ENCODE measurements at places on chromosomes 5 and 9.

- peak; percentile 58 for DNase-seq
Observed at GRCh38 chr5:891837-892393, 686 bp downstream of the BRD9 start.

DNA sequence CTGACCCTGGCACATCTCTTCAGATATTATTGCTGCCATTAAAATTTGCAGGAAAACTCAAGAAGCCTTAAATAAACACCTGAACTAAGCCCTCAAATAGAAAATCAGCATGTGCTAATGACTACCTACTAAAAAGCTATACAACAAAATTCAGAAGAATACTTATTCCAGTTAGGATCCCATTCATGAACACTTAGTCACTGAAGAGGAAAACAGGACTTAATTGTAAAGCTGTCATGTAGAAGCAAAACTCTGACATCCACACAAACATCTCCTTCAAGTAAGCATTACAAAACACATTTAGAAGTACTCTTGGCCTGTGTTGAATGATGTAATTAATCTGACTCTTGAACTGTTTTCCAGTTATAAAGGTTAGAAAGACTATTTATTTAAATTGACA, 19.9 kb downstream of the ELL2 start:
- no peak for DNase-seq

GRCh38 chr5:126499853-126500342, 76.7 kb downstream of the GRAMD2B start:
- no peak for DNase-seq

GRCh38 chr9:92965061-92965758, 17.9 kb downstream of the FGD3 start:
- no peak for DNase-seq

DNA sequence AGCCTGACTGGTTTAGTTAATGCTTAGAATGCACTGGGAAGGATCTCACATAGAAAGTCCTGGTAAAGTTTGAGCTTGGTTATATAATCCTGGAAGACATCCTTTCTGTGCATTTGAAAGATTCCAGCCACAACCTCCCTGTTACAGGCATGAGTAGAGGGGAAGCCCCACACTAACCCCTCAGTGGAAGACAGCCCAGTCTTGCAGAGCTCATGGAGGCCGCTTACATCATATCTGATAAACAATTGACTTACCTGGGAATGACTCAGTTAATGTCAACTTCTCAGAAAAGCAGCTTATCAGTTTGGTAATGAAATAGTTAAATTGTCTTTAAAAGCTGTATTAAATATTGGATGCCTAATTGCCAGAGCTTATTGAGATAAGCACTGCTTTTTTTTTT, 28.1 kb upstream of the PDE8B start:
- DNase-seq = no peak

- peak; percentile 28 for DNase-seq
Observed at GRCh38 chr5:156824800-156825199, 25.3 kb upstream of the PPP1R2B start.

DNA sequence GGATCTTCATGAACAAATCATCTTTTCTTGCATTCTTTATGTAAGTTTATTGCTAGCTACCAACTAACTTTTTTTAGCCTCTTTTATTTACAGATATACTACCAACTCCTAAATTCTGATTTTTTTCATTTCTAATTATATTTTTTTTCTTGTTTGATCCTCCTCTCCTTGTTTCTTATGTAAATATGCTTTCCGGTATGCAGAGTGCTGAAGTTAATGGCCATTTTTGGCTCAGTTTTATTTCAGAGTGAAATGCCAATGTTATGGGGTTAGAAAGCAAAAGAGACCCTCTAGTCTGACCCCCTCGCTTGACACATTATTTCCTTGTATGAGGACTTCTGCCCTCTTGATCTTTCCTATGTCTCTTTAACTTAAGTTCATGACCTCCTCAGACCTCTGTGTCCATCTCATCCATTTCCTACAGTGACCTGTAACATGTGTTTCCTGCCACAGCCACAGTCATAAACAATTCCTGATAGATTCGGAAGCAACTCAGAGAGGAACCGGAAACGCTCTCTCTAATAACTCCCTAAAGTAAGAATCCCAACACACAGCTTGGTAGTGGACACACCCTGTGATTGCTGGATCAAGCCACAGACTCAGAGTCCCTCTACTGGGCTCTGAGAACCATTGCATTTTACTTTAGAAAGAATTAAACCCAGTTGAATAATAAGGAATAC, 42.9 kb upstream of the AFAP1L1 start:
- peak; percentile 90 for DNase-seq

DNA sequence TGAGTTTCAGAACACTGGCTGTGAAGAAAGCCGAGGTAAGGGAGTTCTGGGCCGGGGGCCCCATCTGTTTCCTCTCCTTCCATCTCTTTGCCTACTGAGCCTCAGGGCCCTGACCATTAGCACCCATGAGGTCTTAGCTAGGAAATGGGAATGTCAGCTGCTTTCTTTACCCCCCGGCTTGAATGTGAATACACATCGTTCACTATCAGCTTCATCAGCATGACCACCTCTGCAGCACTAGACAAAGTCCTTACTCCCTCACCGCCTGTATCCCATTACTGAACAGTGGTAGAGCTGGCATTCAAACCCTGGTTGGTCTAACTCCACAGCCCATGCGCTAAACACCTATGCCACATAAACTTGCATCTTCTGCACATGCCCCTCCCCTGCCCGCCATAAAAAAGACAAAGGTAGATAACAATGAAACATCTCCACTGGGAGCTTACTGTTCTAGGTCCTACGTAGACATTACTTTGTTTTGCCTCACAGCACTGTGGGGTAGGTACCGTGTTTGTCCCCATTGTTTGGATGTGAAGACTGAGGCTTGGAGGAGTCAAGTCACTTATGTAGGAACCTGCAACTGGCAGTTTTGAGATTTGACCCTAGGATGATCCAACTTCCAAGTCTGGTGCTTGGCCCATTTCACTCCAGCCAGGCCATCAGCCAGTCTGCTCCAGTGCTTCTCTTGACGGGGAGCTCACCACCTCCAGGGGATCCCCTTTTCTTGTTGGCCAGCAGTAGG, 93.3 kb downstream of the AMBP start:
- no peak for DNase-seq

DNA sequence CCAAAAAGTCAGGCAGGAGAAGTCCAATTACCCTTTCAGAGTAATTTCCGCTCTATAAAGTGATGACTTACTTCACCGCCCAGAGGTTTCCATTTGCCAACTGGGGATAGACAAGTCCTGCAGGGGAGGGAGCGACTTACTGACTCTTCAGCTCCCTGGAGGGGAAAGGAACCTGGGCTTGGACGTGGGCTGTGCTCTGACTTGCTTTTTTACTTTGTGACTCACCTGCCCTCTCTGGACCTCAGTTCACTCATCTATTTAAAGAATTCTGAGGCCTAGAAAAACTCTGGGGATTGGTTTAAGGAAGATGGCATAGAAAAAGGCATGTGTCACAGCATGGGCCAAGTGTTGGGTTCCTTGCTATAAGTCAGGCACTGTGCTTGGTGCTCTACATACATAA, 180.4 kb upstream of the TRIM32 start:
- DNase-seq = peak; percentile 57

- DNase-seq = peak; percentile 31
Observed at GRCh38 chr5:123124859-123125595, 36.0 kb downstream of the PRDM6 start.

DNA sequence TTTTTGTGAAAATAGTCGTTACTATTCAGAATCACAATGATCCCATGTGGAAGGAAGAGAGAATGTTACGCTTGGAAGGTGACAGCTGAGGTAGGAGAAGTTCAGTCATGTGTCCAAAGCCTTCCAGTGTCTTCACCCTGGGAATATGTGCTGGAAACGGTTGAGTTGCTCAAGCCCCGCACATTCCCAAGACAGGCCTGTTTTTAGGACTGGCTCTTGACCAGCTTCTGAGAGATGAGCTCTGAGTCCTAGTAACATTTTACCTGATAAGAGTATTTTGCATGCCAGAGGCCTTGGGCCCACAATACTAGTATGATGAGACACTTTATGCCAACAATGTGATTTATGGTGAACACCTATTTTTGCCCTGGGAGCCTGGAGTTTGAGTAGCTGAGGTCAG, 101.7 kb downstream of the LMNB1 start:
- DNase-seq = no peak

DNA sequence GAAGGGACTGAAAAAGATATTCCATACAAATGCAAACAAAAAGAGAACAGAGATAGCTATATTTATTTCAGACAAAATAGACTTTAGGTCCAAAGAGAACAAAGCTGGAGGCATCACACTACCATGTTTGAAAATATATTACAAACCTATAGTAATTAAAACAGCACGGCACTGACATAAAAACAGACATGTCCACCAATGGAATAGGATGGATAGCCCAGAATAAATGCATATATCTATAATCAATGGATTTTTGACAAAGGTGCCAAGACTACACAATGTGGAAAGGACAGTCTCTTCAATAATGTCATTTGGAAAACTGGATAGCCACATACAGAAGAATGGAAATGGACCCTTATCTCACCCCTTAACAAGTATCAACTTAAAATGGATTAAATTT, 10.2 kb downstream of the PRKAA1 start:
- no peak for DNase-seq

DNA sequence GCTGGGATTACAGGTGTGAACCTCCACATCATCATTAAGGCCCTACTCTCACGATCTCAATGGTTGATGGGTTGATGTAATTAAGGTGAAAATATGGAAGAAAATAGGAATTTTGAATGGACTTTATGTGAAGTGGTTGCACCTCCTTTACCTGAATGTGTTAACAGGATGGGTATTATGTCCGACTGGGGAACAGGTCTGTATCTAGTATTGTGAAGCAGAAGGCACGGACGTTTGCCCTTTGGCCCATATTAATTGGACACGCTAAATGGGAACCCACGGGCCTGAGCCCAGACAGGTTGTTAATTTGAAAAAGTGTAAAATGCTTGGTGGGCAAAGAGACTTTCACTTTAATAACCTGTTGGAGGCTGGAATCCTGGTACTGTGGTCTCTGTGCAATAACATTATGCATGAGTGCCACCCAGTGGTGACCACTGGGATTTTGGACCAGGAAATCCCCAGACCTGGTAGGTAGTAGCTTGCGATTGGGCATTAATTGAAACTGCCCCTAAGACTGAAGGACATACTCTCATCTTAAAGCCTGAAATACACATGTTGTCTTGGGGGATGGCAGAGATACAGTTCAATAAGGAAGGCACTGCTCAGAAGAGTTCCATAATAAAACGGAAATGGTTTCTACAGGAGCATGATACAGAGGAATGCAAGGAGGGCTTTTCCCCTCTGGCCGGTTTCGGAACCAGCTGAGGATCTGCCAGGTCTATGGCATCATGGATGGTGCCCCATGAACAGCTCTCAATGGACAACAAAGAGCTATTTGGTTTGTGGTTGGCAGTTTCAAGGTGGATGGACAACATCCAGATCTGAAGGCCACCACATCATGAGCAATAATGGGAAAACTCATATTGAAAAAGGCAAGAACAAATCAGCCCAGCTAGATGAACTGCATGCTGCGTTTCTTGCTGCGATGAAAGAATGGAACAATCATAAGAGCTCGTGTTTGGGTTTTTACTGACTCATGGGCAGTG, 26.2 kb upstream of the BICD2 start:
- DNase-seq = peak; percentile 92

DNA sequence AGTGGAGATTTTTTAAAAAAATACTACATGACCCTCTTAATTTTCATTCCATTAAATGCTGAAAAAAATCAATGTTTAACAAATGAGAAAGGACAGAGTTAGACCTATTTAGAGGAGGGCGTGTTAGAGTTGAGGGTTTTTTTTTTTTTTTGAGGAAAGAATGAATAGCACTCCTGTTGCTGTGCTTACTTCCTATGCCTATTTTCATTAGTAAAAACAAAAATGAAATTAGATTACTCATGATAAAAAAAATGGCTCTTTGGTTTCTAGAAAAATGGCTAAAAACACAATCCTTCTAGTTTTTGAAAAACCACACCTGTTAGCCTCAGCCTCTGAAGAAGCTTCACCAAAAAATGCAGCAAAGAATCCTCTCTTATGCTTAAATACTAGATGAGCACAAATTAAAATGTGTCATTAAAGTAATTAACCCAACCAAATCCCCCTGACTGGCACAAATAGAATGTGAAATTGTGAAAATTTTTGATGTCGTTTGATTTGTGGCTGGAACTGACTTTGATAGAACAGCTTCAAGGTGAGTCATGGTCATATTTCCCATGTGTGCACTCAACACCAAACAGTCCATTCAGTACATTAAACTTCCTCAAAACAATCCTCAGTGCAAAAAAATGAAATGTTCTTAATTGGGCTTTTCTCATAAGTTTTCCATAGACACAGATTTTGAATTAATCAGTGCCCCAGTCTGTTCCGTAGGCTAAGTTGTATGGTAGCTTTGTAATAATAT, 98.0 kb downstream of the MACIR start:
- no peak for DNase-seq

- DNase-seq = no peak
Observed at GRCh38 chr5:75465480-75465879, 45.9 kb downstream of the CERT1 start.

DNA sequence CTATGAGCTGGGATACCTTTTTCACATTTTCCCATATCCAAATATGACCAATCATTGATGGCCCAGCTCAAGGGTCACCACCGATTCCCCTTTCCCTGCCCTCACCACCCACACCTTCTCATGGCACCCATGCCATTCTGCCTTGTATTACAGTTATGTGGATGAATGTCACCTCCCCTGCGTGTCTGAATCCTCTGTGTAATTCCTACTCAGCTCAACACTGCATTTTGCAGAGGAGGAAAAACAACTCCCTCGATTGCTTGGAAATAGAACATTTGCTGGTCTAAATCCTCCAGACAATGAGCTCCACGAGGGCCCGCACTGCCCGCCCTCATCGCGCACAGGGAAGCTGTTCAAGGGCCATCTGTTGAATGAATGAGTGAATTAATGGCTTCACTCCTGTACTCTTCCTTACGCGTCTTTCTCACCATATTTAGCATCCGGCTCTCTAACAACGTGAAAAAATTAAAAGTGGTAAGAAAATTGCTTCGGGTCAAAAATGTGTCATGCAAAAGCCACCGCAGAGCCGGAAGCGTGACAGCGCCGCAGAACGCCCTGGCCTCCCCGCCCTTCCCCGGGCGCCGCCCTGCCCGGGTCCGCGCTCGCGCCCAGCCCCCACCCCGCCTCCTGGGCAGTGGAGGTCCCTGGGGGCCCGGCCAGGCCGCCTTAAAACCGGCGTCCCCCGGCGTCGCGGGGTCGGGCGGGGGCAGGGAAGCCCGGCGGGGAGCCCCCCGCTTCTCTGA, 704 bp downstream of the SUSD1 start:
- peak; percentile 74 for DNase-seq

GRCh38 chr5:15943487-15943886, 236.1 kb downstream of the MARCHF11 start:
- DNase-seq = no peak

- DNase-seq = no peak
Observed at GRCh38 chr5:73751254-73751914, 125.4 kb downstream of the ARHGEF28 start.

GRCh38 chr5:154444556-154445421, 1.0 kb upstream of the SAP30L start:
- peak; percentile 62 for DNase-seq

GRCh38 chr9:99103901-99104458, 933 bp upstream of the TGFBR1 start:
- peak; percentile 59 for DNase-seq

DNA sequence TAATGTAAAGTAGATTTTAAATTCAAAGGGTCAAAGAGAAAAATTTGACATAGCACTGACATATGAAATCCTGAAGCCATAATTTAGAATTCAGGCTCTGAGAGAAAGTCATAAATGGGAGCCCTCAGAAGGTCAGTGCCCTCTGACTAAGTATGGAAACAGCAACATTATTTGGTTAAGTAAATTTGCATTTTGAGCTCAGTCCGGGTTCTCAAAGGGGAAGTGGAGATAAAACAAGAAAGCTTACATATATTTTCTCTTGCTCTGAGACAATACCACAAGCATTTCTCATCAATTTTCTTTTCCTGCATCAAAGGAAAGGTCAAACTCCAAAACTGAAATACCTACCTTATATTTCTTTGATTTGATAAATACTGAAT, 348.0 kb downstream of the SEMA5A start:
- no peak for DNase-seq
